NCI-H1930 (cell line): ENCODE measurements at places on chromosomes 5 and 9.

DNA sequence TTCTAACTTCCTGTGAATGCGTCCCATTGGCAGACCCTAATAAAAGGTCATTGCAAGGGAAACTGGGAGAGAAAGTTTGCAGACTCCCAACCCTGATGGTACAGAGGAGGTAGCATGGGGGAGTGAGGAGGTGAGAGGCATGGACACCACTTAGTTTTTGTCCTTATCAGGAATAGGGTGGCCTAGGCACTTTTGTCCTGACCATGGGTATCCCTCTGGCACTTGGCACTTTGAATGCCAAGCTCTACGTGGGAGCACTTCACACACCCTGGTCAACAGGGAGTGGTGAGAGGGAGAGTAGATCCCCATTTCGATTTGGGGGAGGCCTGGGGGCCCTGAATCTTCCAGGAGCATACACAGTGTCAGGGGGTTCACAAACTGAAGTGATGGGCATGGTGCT lies 75.6 kb upstream of the SH3PXD2B start:
- DNase-seq = no peak

GRCh38 chr5:133670336-133670735 lies 58.0 kb upstream of the FSTL4 start:
- DNase-seq = no peak

GRCh38 chr9:98931600-98932389 lies 11.9 kb upstream of the COL15A1 start:
- no peak for DNase-seq

GRCh38 chr5:82314964-82315758 lies 37.0 kb upstream of the RPS23 start:
- DNase-seq = no peak

DNA sequence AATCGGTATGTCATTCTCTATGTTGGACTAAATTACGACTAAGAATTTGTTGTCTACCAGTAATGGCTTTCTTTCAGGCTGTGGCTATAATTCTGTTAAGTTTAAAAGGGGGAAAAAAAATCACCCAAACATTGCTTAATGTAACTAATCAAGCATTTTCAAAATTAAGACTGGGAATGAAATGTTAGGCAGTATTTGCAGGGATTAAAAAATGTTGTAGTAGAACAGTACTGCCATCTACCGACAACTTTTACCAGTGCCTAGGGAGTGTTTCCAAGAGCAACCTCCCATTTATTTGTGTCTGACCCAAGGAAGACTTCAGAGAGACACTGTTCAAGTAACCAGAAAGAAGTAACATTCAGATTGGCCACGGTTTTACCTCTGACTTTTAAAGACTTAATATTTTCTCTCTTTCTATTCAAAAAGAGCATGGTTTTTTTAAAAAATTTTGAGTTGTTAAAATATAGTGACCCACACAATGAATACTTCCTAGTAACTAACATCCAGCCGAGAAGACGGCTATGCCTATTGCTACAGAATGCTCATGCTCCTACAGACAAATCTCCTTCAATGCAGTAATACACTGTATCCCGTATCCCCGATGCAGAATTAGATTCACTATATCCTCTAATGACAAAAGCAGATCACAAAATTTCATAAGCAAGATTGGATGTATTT lies 92.4 kb downstream of the ARL15 start:
- peak; percentile 5 for DNase-seq

DNA sequence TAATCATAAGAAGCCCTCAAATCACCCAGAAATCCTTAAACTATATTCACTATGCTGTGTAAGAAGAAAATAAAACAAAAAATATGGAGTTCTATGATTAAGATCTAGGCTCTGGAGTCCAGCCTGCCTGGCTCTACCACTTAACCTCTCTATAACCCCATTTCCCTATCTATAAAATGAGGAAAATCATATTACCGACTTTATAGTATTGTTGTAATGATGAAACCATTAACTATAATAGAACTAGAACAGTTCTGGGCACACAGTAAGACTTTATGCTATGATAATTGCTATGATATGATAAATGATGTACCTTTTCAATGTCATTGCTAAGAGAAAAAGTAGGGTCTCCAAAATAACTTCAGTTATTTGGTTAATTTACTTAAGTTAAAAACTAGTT lies 40.3 kb downstream of the MPDZ start:
- no peak for DNase-seq

DNA sequence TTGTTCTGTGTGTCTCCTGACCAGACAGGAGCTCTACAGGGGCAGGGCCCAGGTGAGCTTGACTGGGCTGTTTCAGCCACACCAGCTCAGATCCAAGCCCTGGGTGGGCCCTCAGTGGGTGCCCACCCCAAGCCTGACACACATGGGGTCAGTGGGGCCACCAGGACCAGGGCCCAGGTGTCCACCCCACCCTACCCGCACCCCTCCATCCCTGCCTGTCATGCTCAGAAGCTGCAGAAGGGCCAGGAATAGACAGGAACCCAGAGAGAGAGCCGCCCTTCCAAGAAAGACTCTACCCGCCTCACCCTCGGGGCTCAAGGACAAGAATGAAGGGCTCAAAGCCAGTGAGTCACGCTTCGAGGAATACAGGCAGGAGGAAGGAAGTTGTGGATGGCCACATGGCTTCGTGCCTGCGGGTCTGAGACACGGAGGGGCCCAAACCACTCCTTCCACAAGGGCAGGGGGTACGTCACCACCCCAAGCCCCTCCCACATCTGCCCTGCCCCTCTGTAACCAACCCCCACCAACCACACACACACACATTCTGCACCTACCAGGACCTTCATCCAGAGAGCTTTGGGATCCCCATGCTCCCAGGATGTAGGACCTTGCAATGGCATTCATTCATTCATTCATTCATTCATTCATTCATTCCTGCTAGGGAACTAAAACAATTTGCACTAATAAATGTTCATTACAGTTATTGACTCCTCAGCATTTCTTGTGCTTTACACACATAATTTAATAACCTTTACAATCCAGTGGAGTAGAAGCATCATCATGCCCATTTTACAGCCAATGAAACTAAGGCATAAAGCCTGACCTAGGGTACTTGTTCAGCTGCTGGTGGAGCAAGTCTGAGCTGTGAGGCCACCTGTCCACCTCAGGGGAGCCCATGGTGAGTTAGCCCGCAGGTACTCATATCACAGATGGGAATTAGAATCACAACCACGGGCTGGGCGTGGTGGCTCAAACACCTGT lies 55.9 kb upstream of the STXBP1 start:
- no peak for DNase-seq

DNA sequence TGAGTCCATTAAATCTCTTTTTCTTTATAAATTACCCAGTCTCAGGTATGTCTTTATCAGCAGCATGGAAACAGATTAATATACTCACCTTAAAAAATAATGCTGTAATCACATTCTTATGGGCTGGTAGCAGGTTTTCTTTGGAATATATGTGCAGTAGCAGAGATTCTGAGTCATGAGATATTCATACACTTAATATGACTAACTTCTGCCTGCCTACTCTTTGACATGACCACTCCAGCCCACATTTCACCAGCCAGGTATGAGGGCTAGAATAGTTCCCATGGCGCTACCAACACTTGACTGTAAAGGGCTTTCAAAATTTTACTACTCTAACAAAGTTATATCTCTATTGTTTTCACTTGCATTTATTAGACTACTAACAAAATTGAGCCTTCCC lies 74.1 kb upstream of the GHR start:
- DNase-seq = no peak

DNA sequence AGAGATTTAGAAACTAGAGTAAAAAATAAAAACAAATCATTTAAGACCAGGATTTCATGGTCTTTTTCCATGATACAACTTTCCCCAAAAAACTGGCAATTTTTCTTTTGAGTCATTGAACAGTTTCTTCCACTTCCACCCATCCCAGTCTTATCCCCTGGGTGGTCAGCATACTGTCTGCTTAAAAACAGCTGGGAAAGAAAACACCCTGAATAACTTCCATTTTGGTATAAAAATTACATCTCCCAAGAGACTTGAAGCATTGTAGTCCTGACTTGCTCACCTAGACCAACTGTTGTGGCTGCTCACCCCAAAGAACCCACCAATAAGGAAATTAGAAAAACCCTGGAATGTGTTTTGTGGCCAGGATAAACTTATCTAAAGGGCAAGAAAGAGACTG lies 731.3 kb downstream of the NR2F1-AS1 start:
- DNase-seq = no peak

- no peak for DNase-seq
These were observed 617.4 kb downstream of the SLCO4C1 start for GRCh38 chr5:101678481-101679193.

- no peak for DNase-seq
These were observed 73.3 kb upstream of the TARS1 start for GRCh38 chr5:33367416-33367815.
